ENCODE measurements at places on chromosomes 2 and 18.

DNA sequence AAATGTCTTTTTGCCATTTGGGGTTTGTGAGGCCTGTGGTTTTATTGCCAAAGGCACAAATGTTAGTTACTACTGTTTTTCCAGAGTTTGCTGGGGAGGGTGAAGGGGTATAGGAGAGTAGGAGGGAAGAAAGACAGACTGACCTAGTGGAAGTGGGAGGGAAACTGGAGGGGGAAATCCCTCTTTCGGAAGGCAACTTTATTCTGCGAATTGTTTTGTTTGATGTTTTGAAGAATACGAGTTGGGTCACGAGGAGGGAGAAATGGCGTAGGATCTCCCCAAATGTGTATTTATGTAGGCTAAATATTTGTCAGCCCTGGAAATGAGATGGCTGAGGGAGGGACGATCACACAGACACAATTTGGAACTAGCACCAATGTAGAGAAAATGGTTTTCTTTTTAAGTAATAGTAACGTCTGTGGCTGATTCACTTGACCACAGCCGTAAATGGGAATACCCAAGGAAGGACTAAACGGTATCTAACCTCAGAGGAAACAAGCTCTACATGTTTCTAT, 172.3 kb downstream of the ICOS start:
- DNase-seq: no peak

- no peak for DNase-seq
Measured at GRCh38 chr18:75625966-75626365, 198.5 kb upstream of the SMIM21 start.

DNA sequence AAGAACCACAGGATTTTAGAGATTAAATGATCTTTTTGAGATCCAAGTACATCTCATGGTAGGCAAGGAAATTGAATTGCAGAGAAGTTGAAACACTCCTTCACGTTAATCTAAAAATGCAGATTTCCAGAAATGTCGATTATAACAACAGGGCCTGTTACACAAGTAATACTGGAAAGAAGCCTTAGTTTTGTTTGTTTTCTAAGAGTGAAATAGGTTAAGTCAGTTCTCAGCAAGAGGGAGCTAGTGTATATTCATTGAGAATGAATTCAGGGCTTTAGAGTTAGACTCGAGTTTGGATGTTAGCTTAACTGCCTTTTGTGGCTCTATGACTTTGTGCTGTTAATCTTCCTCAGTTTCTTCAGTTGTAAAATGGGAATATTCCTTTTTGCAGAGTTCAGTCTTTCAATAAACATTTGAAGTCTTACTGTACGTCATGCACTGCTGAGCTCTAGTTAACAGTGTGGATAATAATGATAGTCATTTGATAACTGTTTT, 926 bp downstream of the NDUFV2 start:
- DNase-seq: no peak

GRCh38 chr2:31170071-31170698, 31.9 kb upstream of the GALNT14 start:
- peak; percentile 6 for DNase-seq

GRCh38 chr2:185433824-185434223, 304.8 kb upstream of the FSIP2 start:
- DNase-seq: no peak

DNA sequence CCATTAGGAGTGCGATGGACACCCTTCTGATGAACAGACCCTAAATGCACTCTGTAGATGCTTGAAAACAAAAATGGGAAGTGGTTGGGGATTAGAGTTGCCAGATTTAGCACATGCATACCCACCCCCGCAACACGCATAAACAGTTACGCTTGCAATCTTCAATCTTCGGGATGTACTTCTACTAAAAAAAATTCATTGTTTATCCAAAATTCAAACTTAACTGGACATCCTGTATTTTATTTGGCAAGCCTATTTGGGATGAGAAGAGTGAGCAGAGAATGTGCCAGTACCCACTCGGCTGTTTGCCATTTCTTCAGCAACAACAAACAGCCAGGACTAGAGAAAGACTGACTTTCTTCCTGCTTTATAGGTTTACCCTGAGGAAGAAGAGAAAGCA, 18.4 kb downstream of the KIAA2012 start:
- DNase-seq: no peak

- no peak for DNase-seq
Measured at GRCh38 chr2:129892360-129892759, 87.1 kb upstream of the RAB6C start.

- no peak for DNase-seq
Measured at GRCh38 chr2:11396467-11397445, 52.3 kb upstream of the ROCK2 start.

DNA sequence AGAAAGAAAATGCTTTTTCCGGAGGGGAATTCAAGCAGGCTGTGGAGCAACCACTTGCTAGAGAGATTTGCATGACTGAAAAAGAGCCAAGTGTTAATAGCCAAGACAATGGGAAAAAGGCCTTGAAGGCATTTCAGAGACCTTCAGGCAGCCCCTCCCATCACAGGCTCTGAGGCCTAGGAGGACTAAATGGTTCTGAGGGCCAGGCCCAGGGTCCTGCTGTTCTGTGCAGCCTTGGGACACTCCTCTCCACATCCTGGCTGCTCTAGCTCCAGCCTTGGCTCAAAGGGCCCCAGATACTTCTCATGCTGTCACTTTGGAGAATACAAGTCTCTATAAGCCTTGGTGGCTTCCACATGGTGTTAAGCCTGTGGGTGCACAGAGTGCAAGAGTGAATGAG, 81.8 kb downstream of the B3GNT2 start:
- DNase-seq: no peak

DNA sequence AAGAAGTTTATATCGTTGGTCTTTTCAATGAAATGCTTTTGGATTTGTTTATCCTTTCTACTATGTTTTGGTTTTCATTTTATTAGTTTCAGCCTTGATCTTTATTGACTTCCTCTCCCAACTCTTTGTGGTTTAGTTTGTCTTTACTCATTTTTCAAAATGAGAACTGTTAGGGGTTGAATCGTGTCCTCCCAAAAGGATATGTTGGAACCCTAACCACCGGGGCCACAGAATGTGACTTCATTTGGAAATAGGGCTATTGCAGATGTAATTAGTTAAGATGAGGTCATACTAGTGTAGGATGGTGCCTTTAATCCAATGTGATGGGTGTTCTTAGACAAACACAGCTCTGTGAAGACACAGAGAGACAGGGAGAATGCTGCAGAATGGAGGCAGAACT, 60.4 kb upstream of the IL1R2 start:
- no peak for DNase-seq

GRCh38 chr2:144140891-144141290, 379.0 kb downstream of the ZEB2 start:
- DNase-seq: no peak

DNA sequence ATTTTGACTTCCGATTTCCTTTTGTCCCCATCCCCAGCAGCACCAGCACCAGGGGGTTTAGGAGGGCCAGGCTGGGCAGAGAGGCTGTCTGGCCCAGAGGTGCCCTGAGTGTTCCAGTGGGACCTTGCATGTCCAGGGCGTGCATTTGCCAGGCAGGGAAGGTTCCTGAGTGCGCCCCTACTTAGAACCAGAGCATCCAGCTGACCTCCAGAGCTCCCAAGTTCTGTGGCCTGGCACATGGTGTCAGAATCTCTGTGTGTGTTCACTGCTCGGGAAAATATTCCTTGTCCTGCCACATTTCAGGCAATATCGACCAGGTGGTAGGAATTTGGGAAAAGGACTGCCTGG, 5.5 kb downstream of the SIX3 start:
- no peak for DNase-seq

GRCh38 chr18:2236232-2236631, 335.1 kb downstream of the METTL4 start:
- DNase-seq: no peak

GRCh38 chr2:138020432-138020831, 56.2 kb downstream of the HNMT start:
- no peak for DNase-seq

DNA sequence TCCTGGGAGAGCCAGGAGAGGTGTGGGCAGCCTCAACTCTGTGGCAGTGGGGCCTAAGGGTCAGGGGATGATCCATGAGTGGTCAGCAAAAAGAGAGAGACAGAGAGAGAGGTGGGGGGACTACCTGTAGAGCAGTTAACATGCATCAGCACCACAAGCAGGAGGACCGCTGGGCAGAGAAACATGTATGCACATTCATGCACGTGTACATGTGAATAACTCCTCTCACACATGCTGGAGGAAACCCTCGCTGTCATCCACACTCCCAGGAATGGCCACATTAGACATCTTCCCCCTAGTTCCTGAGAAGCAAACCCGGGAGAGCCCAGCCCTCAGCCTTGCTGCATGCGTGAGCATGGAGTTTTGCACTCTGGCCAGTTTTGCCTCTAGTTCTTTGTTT, 166.1 kb downstream of the SMAD7 start:
- no peak for DNase-seq

- no peak for DNase-seq
Measured at GRCh38 chr2:67660871-67661270, 263.7 kb downstream of the ETAA1 start.

- DNase-seq: no peak
Measured at GRCh38 chr2:222776792-222777191, 84.0 kb upstream of the ACSL3 start.

DNA sequence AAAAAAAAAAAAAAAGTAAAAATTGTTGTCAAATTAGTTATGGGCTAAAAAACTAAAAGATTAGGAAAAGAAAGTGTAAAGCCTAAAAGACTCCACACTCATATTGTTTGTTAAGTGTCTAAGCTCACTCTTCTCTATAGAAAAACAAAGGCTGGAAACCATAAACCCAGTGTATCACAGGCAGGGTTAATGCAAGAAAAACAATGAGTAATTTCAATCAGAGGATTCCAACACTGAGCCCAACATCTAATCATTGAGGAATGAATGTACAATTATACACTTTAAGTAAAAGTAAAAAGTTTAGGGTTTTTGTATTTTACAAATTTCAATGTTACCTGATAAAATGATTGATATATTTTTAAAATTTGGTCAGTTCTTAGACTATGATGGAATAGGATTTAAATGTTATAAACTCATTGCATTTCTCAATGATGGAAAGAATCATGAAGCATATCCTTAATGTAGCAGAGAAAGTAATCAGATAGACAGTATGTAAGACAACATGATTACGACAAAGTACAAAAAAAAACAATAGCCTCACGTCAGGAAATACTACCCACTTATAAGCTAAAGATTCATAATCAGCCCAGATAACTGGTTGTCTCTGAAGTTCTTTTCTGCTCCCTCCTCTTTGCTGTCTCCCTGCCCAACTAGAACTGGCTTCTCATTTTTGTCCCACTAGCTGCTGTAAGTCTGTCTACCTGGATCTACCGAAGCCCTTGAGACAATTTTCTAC, 44.5 kb upstream of the SP3 start:
- no peak for DNase-seq

GRCh38 chr18:63234841-63235240, 84.7 kb downstream of the BCL2 start:
- no peak for DNase-seq

- no peak for DNase-seq
Measured at GRCh38 chr2:194443926-194444325, 1213.1 kb upstream of the SLC39A10 start.

- no peak for DNase-seq
Measured at GRCh38 chr2:207357216-207357615, 172.5 kb upstream of the CREB1 start.

DNA sequence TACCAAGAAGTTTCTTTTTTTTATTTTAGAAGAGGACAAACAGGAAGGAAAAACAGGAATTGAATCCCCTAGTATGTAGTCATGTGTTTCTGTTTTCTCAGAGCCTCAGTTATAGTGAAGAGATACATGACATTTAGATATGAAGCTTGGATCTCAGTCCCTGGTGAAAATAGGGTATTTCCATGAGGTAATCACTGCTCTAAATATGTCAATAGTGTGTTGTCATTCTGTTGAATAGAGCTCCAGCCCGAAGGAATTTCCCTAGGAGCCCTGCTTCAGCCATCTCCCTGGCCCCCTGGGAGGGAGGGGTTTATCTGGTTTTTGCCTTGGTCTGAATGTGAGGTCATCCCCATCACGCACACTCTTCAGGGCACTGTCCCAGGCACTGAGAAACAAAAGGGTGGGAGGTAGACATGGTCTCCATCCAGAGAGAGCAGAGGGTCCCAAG, 47.1 kb upstream of the REL start:
- no peak for DNase-seq

- DNase-seq: no peak
Measured at GRCh38 chr2:60515721-60516226, 37.7 kb downstream of the BCL11A start.

DNA sequence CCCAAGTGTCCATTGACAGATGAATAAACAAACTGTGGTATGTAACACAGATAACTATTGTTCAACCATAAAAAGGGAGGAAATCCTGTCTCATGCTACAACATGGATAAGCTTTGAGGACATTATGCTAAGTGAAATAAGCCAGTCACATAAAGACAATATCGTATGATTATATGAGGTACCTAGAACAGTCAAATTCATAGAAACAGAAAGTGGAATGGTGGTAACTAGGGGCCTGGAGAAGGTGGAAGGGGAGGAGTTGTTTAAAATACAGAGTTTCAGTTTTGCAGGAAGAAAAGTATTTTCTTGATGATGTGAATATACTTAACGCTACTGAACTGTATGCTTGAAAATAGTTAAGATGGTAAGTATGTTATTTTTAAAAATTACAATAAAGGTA, 304.6 kb upstream of the CXCR4 start:
- DNase-seq: no peak

DNA sequence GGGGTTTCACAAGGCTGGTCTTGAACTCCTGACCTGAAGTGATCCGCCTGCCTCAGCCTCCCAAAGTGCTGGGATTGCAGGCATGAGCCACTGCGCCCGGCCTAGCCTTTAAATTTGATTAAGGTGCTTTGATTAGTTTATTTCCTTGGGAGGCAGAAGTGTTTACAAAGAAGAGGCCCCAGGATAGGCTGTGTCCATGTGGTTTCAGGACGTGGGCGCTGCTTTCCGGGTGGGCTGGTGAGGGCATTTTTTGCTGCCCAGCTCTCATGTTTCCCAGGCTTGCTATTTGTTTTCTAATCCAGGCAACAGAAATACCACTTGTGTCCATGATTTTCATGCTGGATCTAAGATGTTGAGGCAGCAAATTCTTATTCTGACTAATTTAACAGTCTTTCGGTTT, 124.2 kb downstream of the SH3RF3 start:
- DNase-seq: no peak

GRCh38 chr2:24543252-24543651, 52.2 kb downstream of the NCOA1 start:
- no peak for DNase-seq

- DNase-seq: no peak
Measured at GRCh38 chr2:12613137-12613835, 103.5 kb upstream of the TRIB2 start.

- DNase-seq: no peak
Measured at GRCh38 chr2:200335657-200336056, 29.2 kb downstream of the SPATS2L start.

DNA sequence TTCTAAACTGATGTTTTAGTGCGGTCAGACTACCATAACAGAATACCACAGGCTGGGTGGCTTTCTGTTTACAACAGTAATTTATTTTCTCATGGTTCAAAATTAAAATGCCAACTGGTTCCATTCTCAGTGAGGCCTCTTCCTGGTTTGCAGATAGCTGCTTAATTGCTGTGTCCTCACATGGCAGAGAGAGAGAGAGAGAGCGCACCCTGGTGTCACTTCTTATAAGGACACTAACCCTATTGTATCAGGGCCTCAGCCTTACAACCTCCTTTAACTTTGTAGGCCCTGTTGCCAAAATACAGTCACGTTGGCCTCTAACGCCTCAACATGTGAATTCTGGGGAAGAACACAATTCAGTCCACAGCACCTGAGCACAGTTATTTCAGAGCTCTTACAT, 37.5 kb upstream of the ZNF385B start:
- no peak for DNase-seq

Data from GOT3 (cell line).